ENCODE measurements at places on chromosomes 1 and 21.

- DNase-seq, result no peak
Measured at GRCh38 chr1:99621340-99621901, 24.5 kb upstream of the PALMD start.

DNA sequence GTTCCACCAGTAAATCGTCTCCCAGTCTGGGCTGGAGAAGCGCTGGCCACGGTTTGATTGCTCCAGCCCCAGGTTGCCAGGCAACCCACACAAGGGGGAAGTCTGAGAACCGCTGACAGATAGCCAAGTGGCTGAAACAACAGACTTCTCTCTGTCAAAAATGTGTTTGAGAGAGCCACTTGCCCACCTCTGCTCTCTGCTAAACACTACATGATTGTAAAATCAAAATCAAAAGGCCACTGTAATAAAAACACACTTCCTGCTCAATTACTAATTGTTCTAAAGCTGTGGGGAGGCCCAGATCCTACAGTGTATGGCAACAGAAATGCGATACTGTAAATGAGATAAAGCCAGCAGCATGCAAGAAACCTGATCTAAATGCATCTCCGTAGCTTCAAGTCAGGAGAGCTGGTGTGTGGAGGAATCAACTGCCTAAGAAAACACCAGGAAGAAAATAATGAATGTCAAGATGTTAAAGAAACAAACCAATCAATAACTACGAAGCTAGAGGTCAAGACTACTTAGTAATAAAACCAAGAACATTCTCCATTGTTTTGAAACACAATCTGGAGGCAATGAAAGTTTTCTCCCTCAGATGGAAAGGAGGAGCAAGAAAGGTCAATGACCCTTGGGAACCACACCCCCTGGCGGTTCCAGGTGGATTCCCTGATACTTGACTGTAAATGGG lies 121.2 kb downstream of the SLC45A1 start:
- DNase-seq, result no peak

DNA sequence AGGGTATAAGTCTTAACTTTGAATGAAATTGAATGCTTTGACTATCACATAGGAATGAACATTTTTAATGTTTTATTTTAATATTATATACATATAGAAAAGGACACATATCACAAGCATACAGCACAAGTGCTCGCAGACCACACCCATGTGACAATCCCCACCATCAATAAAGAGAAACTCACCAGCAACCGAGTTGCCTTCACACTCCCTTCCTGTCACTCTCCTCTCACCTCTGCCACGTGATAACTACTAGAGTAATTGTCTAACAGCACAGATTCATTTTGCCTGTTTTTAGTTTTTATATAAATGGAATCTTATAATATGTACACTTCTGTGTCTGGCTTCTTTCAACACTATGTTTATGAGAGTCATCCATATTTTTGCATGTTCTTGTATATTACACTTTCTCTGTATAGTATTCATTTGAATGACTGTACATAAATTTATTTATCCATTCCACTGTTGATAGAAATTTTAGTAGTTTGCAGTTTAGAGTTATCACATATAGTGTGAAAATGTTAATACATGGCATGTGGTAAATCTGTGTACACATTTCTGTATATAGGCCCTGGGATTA lies 304.9 kb upstream of the DUSP10 start:
- DNase-seq, result no peak

GRCh38 chr1:81808760-81809159 lies 8.0 kb downstream of the ADGRL2 start:
- no peak for DNase-seq

GRCh38 chr1:167601442-167602383 lies 28.3 kb upstream of the RCSD1 start:
- DNase-seq, result peak; percentile 40

DNA sequence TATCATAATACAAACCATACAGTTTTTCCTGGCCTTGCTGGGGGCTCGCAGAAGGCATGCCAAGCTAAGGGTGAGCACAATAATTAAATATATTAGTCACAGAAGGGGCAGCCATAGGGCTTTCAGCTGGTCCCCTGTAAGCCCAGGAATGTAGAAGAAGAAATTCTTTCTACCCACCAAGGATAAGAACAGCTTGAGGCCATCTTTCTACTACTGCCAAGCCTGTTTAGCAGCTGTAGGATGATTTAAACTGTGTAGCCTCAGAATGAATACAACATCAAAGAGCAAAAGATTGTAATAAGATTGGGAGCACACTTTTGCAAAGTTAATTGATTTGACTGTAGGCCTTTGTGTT lies 171.5 kb downstream of the LRRC7 start:
- DNase-seq, result no peak

DNA sequence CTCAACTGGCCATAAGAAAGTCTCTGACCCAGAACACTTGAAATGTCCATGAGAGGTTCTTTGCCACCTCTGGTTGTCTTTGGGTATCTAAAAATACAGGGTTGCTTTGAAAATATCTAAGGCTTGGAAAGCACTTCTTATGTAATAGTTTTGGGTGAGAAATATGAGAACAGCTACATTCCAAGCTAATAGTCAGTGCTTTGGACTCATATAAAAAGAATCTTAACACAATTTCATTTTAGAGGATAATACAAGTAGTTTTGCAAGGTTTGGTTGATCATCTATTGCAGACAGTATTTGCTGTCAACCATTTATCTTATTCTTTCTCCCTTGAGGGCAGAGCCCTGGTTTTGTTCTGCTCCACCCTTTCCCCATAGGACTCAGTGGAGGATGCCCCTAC lies 207.5 kb downstream of the KCNK2 start:
- DNase-seq, result no peak

DNA sequence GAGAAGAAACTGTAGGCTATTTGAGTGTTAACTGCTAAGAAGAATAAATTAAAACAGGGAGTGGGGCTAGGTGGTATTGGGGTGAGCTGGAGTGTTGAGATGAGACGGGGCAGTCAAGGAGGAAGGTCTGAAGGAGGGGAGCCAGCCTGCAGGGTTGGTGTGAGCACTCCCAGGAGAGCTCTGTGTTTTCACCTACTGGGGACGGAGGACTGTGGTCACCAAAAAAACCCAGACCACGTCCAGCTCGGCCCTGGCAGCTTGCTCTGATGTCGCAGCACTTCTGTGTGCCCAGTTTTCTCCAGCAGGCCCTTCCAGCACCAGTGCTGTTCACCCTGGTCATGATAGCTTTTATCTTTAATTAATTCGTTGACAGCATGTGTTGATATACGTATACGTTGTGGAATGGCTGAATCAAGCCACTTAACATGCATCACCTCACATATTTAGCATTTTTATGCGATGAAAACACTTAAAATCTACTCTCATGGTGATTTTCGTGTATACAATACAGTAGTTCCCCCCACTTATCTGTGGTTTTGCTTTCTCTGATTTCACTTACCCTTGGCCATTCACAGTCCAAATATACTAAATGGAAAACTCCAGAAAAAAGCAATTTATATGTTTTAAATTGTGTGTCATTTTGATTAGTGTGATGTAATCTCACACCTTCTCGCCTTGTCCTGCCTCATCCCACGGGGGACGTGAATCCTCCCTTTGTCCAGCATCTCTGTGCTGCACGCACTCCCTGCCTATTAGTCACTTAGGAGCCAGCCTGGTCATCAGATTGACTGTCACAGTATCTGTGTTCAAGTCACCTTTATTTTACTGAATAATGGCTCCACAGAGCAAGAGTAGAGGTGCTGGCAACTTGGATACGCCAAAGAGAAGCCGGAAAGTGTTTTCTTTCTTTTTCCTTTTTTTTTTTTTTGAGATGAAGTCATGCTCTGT lies 12.3 kb downstream of the FAM3B start:
- DNase-seq, result no peak

DNA sequence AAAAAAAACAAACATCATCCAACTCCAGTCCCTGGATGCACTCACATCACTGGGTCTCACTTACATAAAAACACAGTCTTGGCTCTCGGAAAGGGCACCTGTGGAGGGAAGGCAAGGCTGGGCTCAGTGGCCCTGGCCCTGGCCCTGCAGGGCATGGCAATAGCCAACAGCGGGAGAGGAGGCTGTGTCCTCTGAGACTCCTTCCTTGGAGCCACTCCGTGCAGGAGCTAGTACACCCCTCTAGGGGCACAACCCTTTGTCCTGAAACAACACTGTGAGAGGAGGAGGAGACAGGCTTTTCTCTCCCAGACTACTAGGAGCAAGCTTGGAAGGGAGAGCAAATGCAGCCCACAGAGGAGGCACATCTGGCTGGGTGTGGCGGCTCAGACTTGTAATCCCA lies 28.0 kb downstream of the URB1 start:
- DNase-seq, result no peak

- no peak for DNase-seq
Measured at GRCh38 chr1:67514786-67515185, 84.6 kb upstream of the SERBP1 start.

DNA sequence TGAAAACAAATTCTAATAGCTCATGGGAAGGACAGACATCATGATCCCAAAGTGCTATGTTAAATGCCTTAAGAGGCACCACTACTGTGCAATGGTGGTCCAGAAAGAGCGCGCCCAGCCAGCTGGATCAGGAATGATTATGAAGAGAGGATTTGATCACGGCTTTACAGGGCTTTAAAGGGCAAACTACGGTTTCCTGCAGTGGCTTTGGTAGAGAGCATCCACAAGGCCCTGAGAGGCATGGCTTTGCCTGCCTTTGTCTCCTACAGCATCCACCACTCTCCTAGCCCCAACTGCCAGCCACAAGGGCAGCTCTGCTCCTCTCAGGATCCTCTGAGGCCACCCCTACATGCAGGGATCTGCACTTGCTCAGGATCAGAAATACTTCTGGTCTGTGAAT lies 40.7 kb downstream of the ZNF281 start:
- DNase-seq, result no peak

- DNase-seq, result no peak
Measured at GRCh38 chr1:225813214-225813964, 3.5 kb downstream of the EPHX1 start.

DNA sequence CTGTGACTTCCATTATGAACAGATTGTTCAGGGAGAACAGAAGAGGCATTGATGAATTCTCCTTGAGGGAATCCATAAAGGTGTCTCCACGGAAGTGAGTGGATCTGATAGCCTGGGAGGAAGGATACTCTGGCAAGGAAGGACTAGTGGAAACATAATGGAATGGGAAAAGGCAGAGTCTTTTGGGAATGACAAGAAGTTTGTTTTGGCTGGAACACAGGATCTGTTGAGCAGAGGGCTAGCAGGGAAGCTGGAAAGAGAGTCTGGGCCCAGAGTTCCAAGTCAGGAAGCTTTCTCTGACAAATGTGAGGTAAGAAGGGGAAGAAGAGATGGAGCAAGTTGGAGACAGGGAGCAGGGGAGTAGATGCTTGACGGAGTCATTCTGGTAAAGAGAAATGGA lies 8.1 kb downstream of the ADAMTS5 start:
- DNase-seq, result no peak

- no peak for DNase-seq
Measured at GRCh38 chr21:44436111-44436611, 19.1 kb upstream of the LRRC3 start.

GRCh38 chr1:6930732-6931300 lies 145.6 kb downstream of the CAMTA1 start:
- no peak for DNase-seq

DNA sequence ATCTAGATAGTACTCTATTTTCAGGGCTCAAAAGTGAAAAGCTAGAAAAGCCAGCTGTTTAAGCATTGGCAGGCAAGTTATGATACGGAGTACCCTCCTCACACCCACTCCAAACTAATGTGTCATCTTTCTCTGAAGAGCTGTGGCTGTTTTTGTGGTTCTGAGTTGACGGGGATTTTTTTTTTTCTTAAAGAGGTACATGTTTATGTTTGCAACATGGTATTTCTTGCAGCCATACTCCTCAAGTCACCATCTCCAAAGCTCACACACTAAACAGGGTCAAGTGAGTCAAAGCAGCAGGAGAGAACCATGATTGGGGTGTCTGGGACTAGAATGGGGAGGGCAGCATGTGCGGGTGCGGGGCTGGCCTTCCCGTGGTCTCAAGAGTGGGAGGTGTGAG lies 347.2 kb downstream of the DISC1 start:
- DNase-seq, result peak; percentile 12

DNA sequence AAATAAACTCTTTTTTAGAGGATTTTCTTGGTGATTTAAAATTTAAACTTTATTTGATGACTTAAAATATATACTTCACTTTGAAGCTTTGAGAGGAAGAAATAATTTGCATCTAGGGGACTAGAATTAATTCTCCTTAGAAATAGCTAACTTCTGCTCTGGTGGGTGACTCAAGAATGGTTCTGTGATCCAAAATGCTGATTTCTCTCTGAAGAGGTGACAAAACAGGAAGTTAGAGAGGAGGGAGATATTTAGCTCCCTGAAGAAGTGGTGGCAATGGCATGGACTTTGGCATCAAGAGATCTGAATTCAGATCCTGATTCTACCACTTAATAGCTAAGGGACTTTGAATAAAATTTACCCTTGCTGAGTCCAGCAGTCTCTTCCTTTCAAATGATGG lies 125.8 kb upstream of the ATP1B1 start:
- DNase-seq, result no peak

DNA sequence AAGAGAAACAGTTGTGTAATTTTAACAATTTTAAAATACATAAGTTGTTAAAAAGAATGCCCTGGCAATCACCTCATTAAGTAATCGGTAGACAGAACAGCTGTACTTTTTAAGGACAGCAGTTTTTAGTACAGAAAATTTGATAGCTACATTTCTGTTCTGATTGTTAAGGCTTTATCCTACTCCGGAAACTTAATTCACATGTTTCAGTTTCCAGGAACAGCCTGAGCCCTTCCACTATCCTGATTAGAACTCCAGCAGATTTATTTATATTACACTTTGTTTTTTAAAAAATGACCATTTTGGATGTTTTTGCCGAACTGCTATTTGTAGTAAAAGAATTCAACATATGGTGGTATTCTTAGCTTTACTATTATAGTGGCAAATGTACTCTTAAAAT lies 8.7 kb downstream of the PRRC2C start:
- DNase-seq, result no peak

- DNase-seq, result no peak
Measured at GRCh38 chr1:231584921-231585320, 41.7 kb upstream of the DISC1 start.

DNA sequence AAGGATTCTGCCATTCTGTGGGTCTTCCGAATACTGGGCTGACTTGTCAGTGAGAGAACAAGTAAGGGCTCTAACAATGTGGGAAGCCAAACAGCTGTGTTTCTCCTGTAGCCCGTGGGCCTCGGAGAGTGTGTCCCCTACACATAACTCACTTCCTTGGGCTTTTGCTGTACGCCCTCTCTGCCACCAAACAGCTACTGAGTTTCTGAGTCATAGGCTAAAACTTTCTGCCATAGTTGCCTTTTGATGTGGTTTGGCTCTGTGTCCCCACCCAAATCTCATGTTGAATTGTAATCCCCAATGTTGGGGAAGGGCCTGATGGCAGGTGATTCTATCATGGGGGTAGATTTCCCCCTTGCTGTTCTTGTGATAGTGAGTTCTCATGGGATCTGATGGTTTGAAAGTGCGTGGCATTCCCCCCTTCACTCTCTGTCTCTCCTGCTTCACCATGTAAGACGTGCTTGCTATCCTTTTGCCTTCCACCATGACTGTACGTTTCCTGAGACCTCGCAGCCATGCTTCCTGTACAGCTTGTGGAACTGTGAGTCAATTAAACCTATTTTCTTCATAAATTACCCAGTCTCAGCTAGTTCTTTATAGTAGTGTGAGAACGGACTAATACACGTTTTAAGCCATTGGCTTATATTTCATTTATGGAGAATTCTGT lies 194.8 kb upstream of the HMCN1 start:
- DNase-seq, result peak; percentile 55

Data from CD4-positive, alpha-beta T cell treated with Interleukin-2 at 100 ng/mL for 4 hours (primary cell).